Stimulated activated CD4-positive, alpha-beta T cell treated with anti-CD3 and anti-CD28 coated beads, Interleukin-12 subunit alpha, Interleukin-12 subunit beta, amount 100 ng/mL, for 24 hours (primary cell): ENCODE measurements at places on chromosomes 5 and 9.

DNA sequence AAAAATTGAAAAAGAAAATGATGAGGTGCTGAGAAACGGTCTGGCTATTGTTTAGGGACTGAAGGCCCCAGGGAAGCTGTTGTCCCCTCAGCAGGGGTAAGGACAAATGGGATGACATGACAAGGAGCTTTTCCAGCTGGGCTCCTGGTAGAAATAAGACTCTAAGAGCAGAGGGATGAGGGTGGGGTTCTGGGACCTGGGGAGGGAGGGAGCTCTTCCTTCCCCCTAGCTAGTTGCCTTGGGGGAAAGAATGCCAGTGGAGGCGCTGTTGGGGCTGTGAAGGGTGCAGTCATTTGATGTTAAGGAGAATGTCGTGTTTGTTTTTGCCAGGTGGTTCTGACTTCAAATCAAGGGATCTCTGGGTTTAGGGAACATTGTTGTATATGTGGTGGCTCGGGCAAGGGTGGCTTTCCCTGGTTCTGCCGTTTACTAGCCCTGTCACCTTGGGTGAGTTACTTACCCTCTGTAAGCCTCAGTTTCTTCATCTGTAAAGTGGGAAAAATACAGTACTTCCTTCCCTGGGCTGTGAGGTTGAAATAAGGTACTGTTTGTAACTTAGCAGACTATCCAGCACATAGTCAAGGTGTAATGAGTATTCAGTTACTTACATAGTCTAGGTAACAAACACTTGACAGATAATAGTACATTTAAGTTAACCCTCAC is 47.8 kb downstream of the WWC1 start:
- DNase-seq = no peak

DNA sequence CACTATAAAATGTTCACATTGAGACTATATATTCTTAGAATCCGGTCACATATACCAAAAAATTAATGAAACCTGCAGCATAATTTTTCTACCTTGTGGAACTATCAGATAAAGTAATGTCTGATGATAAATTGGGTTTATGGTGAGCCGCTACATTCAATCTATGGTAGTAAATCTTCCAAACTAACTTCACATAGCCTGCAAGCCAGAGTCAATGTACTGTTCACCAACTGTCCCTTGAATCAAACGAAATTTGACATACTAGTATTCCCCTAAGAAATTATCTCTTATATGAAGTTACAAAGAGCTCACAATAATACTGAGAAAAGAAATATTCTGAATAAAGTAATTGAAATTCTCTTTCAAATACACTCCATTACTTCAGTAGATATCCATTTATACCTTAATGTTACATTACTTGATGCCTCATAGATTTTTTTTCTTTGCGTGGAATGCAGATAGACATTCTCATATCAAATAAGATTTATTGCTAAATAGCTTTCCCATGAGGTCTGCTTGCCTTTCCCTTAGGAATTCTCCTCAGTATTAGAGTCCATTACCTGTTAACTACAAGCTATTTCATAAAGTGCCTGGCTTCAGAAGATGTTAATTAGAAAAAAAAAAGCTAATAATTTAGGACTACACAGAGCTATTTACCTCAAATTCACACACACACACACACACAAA is 169.5 kb downstream of the PTPRD start:
- DNase-seq = no peak

- DNase-seq = no peak
These were observed 8.1 kb downstream of the PPP3R2 start for GRCh38 chr9:101586651-101587050.

- no peak for DNase-seq
These were observed 300 bp downstream of the FAM163B start for GRCh38 chr9:133608889-133609288.

- no peak for DNase-seq
These were observed at the start of gene EGFLAM for GRCh38 chr5:38258319-38259061. Gene EGFLAM (plus strand): TSS chr5:38258559. CDS start chr5:38258755, 196 bp downstream.

- no peak for DNase-seq
These were observed 977 bp upstream of the DPP7 start for GRCh38 chr9:137115394-137116026.

DNA sequence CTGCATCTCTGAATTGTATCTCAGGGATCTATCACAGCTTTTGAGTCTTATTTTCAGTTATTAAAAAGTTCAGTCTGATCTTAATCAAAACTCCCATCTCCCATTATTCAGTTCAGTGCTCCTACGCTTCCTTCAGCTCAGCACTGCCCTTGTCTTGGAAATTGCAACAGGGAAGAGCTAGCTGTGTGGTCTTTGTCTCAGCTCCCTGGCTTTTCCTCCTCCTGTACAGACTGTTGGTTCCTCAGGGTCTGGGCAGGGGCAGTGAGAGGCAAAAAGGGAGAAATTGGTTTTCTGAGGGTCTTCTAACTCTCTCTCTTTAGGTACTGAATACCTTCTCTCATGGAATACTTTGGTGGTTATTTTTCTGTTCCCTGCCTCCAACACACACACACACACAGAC is 48.2 kb downstream of the PDE8B start:
- DNase-seq = no peak

DNA sequence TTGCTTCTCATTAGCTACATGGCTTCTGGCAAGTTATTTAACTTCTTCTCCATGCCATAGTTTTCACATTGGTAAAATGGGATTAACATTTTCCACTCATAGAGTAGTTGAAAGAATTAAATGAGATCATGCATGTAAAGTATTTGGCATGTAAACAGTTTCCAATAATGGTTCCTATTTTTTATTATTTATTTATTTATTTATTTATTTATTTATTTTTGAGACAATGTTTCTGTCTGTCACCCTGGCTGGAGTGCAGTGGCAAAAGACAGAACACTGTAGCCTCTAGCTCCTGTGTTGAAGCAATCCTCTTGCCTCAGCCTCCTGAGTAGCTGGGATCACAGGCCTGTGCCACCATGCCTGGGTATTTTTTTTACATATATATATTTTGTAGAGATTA is 117.7 kb downstream of the DOCK2 start:
- no peak for DNase-seq

DNA sequence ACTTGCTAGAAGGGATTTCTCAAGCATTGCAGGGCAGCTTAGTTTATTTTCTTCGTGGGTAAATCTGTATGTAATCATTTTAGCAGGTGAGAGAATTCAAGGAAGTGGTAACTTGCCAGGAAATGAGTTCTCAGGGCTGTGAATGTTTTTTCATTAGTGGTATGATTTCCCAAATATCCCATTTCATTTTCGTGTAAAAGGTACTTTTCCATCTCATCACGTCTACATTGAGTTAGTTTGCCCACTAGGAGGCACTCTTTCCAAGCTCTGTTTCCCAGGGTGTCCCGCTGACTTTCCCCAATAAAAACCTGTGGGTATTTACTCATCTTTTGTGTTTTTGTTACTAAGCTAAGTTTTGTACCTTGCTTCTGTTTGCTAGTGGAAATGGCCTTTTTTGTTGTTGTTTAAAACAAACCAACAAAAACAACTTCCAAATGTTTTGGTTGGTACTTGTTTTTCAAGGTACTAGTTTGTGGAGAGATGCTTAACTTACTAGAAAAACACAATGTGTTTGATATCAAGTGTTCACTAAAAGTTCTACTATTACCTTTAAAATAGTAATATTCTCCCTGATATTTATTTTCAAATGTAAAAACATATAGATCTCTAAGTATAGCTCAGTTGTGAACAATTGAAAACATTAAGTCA is 373.6 kb downstream of the ADGRV1 start:
- DNase-seq = peak; percentile 10

DNA sequence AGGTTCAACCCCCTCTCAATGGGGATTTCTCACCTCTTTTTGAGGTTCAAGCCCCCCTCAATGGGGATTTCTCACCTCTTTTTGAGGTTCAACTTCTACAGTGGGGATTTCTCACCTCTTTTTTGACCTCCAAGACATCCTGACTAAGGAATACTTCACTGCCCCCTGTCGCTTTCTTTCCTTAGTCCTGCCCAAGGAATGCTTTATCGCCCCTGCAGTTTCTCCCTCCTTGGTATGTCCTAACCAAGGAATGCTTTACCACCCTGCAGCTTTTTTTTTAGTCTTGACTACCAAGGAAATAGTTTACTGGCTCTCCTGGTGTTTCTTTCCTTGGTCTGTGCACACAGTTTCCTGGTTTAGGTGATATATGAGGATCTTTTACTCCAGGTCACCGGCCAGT is 9.6 kb upstream of the IRGM start:
- DNase-seq = no peak

DNA sequence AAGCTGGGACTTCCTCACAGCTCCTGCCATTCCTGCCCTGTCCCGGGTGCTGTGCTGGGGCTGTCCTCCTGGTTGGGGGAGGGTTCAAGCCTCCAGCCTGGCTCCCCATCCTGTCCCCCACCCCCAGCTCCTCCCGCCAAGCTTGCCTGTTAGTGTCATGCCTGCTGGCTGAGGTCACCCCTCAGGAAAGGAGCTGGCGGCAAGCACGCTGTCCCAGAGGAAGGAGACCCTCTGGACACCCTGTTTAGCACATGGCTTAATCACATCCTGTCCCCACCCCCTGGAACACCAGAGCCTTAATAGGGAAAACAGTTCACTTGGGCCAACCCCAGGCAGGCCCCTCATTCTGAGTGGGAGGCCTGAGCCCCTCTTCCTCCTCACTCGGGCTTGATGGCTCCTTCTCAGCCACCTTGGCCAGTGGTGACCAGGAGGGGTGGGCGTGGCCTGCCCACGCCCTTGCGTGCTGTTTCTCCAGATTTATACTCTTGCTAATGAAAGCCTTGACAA is 9.2 kb upstream of the PHYHD1 start:
- DNase-seq = no peak

- DNase-seq = no peak
These were observed 754 bp downstream of the GFPT2 start for GRCh38 chr5:180352116-180353047.

DNA sequence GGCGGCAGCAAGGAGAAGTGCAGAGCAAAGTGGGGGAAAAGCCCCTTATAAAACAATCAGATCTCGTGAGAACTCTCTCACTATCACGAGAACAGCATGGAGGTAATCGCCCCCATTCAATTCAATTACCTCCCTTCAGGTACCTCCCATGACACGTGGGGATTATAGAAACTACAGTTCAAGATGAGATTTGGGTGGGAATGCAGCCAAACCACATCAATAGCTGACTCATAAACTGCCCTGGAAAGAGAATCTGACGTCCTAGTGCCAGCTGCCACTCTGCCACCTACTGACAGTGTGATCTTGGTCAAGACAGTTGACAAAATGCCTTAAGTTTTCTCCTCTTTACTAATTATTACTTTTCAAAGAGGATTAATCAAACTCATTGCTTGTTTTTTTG is 128.3 kb downstream of the GPBP1 start:
- DNase-seq = peak; percentile 53

DNA sequence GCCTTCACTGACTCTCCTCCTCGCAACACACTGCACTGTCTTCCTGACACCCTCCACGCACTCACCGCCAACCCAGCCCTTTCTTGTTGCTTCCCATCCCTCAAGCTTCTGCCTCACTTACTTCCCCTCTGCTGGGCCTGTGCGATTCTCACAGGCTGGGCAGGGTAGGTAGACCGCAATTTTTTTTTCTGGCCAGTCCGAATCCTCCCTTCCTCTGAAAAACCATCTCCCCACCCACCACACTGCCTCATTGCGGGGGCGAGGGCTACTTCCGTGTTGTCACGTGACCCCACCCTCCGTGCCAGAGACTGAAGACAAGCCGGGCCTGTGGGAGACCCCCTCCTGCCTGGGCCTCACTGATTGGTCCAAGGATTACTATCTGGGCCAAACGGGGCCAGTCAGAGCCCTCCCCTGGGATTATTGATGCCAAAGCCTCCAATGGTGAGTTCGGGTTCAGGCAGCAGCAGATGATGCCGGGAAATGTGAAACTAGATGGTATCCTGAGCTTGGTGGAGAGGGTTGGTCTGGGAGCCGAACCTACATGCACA is 73.1 kb downstream of the STK10 start:
- DNase-seq = peak; percentile 82

DNA sequence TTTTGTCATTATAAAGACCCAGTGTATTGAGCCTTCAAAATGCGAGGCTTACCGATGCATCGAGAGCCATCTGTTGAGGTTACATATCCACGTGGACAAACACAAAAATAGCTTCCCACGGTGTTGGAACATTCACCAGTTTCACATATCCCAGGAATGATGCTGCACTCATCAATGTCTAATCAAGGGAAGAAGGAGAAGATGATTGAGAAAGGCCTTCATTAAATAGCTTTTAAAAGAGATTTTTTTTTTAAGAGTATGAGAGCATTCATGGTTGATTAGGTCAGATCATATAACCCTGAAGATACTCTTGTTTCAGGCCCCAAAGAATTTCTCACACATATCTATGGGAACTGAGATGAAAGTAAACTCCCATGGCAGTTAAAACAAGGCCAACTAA is 129.4 kb downstream of the FBN2 start:
- DNase-seq = no peak

DNA sequence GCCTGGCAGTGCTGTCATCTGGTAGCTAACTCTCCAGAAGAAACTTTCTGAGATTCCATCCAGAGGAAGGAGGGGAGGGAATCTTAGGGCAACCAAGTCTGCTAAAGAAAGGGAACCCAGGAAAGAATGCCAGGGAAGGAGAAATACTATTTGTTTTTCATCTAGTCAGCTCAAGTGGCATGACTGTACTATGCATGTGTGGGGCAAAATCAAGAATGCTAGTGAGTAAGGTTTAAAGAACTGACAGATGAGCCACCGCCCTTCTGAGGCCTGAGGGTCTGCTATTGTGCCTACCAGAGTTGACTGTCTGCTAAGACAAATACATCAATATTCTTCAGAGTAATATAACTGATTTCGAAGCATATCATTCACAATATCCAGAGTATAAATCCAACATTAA is 204.2 kb downstream of the SLC12A2 start:
- DNase-seq = no peak

- no peak for DNase-seq
These were observed 1.9 kb downstream of the TEX53 start for GRCh38 chr9:114655689-114656088.

DNA sequence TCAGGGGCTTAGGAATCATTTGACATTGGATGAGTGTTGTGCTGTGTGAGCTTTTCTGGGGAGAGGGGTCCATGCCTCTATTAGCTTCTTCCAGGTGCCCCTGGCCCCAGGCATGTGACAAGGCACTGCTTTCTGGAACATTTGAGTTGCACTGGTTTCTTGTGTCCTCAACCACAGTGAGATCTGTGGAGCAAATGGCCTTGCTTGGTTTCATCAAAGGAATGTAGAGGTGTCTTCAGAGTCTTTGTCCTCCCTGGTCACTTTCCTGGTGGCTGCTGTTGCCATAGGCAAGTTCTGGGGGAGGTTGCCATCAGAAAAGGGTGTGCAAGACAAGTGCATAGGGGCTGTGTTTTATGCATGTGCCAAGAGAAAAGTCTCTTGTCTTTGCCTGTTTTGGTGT is 157.5 kb downstream of the MACROH2A1 start:
- no peak for DNase-seq

DNA sequence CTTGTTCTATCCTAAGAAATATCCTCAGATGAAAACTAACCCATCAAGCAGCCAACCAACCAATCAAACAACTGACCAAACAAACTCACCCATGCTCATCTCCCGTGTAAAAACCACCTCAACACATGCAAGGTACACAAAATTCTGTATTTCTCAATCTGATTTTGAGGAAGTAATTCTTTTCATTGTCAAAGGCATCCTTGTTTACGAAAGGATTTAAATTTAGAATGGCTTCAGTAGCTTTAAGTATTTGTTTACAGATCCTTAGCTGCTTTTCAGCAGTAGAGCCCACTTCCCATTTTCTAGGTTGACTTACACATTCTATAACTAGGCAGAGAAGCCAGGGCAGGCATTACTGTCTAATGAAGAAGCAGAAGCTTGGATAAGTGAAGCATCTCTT is 78.6 kb downstream of the NTRK2 start:
- no peak for DNase-seq
